CD4-positive, alpha-beta T cell treated with Interleukin-21 for 1 hour (primary cell): ENCODE measurements at places on chromosomes 11 and 22.

DNA sequence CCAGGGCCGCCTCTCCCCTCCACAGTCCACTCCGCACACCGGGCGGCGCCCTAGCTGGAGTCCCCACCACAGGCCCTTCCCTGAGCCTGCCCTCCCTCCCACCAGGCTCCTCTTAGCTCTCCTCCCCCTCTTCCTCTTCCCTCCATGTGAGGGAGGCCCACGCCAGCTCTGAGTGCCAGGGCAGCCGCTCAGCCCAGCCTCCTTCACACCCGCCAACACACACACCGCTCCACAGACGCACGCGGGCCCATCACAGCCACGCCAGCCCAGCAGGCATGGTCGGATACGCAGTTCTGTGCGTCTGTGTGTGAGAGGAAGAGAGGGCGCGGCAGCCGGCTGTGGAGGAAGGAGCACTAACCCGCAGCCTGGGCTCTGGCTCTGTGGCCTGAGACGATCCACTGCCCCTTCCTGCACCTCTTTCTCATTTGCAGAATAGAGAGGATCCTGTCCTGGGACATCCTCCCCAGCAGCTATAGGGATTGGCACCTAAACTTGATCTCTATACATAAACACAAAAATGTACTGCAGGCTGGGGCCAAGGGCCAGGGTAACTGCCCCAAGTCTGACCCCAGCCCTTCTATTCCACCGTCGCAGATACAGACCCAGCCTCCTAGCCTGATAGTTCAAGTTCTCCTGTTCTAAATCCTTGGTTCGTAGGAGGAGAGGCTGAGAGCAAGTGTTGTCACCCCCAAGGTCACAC is 3.5 kb downstream of the CHRM4 start:
- DNase-seq, result no peak

GRCh38 chr11:123158033-123159003 is 36.7 kb downstream of the CLMP start:
- DNase-seq, result no peak

DNA sequence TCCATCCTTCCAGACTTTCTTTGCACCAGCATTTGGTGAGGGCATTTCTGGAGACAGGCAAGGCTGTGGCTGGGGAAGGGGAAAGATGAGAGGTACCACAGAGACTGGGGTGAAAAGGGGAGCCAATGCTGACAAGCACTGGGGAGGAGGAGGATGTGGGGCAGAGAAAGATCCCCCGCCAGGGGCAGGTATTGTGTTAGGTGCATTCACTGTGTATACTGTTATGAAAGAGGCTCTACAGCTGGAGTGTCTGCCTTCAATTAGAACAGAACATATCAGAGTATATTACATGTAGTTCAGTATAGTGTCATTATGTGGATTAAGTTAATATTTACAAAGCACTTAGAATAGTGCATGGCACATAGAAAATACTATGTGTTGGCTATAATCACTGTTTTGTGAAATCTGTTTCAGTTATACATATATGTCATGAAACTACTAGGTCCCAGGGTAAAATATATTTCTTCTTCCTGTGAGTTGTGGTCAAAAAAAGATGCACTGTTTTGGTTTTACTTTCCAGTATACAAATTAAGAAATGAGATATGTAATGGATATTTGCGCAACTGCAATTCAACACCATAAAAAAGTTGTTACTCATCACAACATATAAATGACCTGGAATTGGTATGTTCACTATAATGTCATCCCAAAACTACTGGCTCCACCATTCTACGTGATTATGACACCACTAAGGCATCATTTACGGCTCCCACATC is 8.4 kb downstream of the MSANTD2 start:
- no peak for DNase-seq

- no peak for DNase-seq
Observed at GRCh38 chr22:43005106-43005505, 9.8 kb downstream of the PACSIN2 start.

DNA sequence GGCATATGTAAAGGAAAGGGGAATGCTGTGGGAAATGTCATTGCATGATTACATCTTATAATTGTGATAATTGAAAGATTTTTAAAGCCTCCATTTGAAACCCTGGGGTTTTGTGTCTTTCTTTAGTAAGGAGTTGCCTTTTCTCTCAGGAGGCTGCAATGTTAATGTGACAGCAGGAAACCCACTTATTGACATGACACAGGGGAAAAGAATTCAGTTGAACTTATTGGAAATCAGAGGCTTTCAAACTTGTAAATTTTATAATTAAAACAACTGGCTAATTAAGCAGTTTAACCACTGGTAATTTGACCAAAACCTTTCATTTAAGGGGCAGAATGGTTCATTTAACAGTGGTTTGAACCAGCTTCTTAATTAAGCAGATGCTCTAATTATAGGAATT is 31.2 kb downstream of the MRPL48 start:
- DNase-seq, result no peak
